ENCODE measurements at places on chromosomes 5 and 9.

DNA sequence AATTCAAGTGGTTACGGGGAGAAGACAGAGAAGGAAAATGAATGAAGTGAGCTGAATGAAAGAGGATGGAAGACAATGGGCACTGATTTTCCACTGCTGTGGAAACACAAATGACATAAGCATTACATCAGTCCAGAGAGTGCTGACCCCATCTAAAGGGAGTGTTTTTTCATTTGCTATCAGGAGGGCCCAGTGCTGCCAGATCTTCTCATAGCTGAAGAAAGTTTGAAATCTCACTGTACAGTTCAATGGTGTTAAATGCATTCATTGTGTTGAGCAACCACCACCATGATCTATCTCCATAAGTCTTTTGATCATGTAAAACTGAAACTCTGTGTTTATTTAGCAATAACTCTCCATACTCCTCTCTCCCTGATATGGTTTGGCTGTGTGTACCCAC, 41.5 kb upstream of the STARD4 start:
- DNase-seq, result no peak

DNA sequence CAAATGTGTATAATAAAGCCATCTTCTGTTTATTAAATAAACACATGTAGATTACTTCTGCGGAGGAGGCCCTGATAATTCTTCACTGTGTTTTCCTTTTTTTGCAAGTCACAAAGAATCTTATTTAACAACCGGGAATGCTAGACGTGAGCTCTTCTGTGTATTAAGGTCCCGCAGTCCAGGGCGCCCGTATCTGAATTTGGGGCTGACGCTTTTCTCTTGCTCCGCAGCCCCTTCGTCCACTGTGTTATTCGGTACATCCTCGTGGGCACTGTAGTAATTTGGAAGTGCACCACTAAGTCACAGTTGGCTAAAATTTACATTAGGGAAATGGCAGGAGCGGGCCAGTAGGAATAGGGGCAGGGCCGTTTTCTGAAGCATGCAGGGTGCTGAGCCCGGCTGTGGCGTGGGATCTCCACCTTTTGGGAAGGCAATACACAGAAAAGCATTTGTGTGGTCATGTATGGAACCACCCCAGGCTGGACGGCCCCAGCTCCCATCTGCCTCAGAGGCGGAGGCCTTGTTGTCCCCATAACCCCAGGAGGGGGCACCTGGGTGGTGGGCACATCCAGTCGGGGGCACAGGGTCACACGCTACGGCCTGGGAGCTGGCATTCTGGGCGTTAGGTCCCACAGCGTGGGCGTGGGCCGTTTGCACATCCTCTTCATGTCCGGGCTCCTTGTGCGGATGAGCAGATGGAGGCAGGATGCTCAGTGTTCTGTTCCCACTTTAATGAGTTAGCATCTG, 258.7 kb upstream of the IRX4 start:
- DNase-seq, result no peak

DNA sequence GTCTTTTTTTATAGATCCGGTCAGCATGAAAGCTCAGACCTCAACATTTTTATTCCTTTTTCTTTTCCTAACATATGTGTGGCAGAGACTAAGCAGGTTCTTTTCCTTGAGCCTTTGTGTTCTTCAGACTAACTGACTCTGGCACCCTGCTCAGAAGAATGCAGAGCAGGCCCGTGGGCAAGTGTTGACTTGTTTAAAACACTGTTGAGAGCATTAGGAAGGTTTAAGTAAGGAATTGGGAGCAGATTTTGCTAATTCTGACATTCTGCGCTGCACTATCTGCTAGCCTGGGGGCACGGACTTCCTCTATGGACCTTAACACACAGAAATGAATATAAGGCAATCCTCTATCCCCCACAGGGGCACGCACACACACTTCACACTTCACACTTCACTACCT, 182.5 kb upstream of the PIK3R1 start:
- DNase-seq, result no peak

DNA sequence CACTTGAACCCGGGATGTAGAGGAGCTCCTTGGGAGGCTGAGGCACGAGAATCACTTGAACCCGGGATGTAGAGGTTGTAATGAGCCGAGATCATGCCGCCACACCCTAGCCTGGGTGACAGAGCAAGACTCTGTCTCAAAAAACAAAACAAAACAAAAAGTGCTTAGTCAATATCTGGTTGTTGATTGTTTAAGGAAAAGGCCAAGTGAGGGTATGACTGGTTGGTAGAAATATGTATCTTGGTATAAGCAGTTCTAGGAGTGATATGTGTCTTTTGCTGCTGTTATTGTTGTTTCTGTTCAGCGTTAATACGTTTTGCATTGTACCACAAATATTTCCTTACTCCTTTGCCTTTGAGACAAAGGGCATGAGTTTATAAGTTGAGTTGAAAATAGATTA, 210.7 kb upstream of the DMRT1 start:
- no peak for DNase-seq

DNA sequence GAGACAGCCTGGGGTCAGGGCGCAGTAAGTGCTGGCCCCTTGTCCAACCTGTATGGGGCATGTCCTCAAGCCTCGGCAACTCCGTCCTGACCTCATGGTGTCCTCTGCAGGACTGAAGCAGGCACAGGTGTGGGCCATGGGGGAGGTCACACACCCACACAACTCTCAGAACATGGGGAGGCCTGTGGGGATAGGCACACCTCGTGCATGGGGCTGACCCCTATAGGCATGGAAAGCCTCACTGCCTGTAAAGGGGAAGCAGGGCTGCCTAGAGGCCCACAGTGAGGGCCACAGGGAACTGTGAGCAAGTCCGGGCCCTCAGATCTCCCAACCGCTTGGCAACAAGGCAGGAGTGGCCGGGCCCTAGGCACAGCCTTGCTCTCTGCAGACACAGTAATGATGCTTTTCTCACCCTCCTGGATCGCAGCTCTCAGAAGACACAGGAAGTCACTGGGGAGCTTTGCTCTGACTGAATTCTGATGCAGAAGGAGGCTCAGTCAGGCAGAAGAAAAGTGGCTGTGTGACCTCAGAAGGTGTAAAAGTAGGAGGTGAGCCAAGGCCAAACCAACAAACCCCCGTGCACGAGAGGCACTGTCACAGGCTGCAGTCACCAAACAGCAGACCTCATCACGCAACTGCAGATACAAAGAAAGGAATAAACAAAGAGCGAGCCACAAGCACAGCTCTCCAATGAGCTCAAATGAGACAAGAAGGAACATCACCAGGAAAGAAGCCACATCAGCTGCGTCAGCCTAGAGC, 5.4 kb downstream of the IPPK start:
- DNase-seq, result no peak

- no peak for DNase-seq
These were observed 439.5 kb downstream of the ACTL7B start for GRCh38 chr9:108416324-108416723.
